AML-193 (cell line): ENCODE measurements at places on chromosomes 11 and 22.

- DNase-seq: no peak
These were observed 12.3 kb downstream of the TCF20 start for GRCh38 chr22:42258126-42258525.

DNA sequence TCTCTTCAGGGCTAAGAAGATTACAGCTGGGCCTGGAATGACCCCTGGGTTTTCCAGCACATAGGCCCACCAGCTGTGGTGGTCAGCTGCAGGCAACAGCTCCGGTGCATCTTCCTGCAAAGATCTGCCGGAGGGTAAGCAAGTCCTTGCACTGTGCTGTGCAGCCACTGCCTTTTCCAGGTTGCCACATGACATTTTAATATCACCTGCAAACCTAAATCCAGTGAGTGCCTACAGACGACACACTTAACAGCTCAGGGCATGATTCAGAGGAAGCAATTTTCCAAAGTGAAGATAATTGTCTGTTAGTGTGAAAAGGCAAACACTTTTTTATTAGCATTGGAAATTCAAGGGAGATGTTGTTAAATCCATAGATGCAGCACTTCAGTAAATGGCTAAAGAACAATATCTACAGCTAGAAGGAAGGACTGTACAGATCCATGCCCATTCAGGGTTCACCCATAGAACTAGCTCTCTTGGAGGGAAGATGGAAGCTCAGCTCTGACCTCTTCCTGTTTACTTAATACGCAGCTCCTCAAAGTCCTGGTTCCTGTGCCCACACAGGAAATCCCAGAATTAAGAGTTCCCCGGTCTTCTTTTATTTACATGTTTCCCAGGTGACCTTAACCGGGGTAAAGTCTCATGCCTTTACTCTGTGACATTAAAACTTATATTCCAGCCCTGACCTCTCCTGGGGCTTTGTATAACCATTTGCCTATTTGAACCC is 13.3 kb upstream of the NRIP3 start:
- no peak for DNase-seq

DNA sequence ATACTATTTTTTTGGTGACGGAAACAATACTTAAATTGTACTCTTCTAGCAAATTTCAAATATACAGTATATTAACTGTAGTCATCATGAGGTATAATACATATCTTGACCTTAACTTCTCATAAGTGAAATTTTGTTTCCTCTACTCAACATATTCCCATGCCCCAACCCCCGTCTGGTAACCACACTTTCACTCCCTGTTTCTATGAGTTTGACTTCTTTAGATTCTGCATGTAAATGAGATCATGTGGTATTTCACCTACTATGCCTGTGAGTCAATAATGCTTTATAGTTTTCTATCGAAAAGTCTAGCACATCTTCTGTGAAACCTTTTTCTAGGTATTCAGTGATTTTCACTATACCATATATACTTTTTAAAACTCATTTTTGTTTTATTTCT is 663.2 kb downstream of the CNTN5 start:
- no peak for DNase-seq

- DNase-seq: no peak
These were observed 293.7 kb downstream of the DDX10 start for GRCh38 chr11:108958368-108959104.

DNA sequence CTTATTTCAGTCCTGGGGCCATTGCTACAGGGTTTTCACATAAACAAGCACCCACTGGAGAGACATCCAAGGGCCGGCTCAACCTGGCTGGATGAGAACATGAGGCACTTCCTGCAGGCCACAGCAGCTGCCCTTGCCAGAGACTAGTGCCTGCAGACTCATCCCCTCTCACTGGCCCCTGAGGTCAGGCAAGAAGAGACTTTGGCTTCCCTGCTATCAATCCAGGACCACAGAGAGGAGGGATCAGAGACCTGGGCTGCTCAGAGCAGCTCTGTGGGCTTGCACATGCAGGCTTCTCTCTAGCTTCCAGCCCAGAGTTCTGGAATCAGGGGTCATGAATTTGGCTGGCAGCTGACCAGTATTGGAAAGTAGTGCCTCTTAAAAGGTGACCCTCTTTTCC is 79.5 kb downstream of the CABIN1 start:
- DNase-seq: no peak

- no peak for DNase-seq
These were observed 8.9 kb downstream of the TMPRSS6 start for GRCh38 chr22:37100589-37101127.

DNA sequence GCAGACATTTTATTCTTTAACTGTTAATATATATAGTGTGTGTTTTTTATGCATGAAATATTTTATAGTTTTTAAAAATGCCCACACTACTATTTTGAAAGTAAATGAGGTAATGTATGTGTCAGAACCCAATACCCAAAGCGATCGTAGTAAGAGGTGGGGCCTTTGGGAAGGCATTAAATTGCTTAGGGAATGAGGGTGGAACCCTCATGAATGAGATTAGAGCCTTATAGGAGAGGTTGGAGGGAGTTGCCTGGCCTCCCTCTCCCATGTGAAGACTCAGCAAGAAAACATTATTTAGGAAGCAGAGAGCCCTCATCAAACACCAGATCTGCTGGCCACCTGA is 11.1 kb downstream of the KLHL35 start:
- DNase-seq: no peak

- no peak for DNase-seq
These were observed 67.6 kb upstream of the CYP2D6 start for GRCh38 chr22:42198226-42198625.

GRCh38 chr11:108620958-108621772 is 27.6 kb upstream of the EXPH5 start:
- no peak for DNase-seq

GRCh38 chr11:48880021-48880441 is 103.7 kb downstream of the TRIM51G start:
- DNase-seq: no peak

DNA sequence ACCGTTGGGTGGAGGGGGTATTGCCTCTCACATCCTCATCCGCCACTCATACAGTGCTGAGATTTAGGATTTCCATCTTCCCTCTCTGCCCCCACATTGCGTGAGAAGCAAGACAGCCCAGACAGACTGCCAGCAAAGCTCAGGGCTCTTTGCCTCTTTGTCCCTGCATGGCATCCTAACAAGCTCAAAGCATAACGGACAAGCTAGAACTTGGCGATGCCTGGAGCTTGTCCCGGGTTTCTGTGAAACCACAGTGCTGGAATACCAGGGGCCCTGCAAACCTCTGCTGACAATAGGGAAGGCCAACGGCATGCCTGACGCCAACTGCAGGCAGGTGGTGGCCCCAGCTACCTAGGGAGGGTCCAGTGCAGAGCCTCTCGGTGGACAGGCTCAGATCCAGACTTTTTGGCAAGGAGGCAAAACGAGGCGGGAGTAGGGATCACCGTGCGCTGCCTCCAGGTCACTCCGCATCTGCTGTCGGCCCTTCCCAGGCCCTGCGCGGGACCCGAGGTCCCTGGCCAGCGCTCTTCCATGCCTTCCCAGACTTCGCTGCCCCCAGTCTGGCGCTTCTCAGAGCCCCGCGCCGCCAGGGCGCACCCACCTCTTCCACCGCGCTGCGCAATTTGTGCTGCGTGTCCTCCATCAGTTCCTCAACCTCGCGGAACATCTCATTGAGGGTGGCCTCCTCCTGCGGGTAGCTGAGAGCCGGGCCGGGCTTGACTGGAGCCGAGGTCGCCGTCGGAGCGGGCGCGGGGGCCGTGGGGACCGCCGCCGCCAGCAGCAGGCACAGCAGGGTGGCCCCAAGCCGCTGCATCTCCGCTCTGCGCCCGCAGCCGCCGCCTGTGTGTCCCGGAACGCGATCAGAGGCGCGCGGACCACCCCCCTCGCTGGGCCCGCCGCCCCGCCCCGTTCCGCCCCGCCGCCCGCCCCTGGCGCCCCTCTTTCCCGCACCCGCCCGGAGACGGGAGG is at the start of gene DKK3:
TSS of gene DKK3 (minus strand) at position 858 of the 969 bp plus-strand sequence. CDS start at position 814, 44 bp downstream.
- no peak for DNase-seq

GRCh38 chr22:45007391-45008185 is 2.2 kb downstream of the PHF21B start:
- no peak for DNase-seq

DNA sequence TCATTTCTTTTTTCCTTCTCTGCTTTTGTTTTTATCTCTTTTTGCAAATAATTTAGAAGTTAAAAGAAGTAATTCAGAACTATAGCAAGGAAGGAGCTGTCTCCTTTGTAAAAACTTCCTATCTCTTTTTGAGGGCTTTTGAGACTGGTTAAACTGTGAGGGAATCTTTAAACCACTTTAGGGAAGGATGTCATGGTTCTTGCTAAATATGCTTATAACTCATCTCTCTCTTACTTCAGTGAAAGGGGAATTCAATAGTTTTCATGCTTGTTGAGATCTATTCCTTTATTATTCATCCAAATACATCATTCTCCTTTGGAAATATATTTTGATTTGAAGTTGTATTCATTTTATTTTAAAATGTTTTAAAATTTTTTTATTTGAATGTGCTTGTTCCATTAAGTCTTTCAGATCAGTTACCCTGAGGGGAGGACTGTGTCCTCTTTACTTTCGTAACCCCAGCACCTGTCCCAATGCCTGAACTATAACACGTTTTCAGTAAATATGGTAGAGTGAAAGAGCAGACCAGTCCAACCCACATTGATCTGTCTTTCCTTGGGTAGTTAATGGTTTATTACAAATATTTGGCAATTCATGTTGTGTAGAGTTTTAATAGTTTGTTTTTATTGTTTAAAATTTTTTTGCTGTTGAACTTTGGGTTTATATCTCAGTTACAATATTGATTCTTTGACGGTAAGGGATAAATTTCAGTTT is 27.5 kb downstream of the AMOTL1 start:
- DNase-seq: no peak

DNA sequence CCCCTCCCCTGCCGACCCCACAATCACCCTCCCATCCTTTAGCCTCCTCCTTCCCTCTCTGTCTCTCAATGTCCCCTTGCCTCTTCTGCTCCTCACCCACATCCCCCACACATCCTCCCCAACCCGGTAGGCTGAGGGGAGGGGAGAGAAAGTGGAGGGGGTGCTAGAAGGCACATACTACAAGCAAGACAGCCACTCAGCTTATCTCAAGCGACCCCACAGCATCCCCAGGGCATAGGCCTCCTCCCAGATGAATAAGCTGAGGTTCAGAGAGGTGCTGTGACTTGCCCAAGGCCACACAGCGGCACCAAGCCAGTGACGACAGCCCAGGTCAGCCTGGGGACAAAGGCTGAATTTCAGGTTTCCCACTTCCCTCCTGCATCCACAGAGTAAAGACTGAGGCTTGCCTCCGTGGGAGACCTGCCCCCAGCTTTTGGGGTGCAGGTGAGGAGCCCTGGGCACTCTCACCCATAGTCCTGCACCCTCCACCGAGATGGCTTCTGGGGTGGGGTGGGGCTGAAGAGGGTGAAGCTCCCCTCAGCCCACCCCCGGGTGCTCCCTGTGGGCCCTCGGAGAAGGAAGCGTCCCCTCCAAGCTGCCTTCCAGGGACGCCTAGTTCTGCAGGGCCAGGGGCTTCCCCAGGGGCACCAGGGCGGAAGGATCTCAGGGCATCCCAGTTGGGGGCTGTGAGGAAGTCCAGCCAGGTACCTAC is 511 bp downstream of the RAC2 start:
- no peak for DNase-seq

GRCh38 chr11:116918925-116919655 is 81.7 kb upstream of the APOA1 start:
- no peak for DNase-seq

DNA sequence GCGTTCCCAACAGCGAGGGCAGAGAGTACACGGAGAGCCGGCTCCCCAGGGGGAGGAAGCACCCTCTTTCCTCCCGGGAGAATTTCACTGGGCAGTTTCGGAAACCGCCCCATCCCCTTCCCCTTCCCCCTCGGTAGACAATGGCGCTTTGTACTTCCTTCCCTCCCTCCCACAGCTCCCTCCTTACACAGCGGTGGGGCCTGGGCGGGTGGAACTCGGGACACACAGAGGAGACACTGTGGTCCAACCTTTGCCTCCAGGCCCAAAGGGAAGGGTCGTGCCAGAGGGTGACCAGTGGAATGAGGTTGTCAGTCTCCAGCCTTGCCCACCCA is 4.3 kb downstream of the SMTN start:
- no peak for DNase-seq

DNA sequence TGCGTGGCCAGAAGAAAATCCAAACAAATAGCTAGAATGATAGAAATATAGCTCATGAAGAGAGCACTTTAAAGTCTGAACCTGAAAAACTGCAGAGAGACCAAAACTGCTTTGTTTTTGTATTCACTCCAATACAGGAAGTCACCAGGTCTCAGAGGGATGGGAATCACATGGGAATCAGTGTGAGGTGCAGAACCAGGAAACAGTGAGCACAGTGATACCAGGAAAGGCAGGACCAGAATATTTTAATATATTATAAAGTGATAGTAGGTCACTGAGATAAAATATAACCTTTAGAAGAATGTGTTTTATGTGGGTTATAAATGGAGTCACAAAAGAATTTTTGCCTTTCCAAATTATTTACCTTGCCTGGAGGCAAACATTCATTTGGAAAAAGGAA is 277.3 kb downstream of the CASP12 start:
- no peak for DNase-seq

DNA sequence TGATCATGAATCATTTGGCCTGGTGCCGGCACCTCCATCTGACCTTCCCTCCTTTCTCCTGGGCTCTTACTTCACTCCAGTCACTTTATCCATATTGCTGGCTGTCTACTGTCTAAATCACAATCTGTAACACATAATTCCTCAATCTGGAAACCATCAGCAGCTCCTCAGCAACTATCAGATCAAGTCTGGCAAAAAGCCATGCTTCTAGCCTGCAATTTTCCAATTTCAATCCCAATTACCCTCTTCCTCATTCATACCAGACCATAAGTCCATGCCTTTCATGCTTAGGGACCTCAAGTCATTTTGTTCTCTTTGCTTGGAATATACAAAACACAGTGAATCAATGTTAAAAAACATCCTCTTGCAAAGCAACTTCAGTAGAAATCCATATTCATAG is 882.8 kb upstream of the ANO3 start:
- DNase-seq: no peak

- DNase-seq: no peak
These were observed 190.4 kb downstream of the MAML2 start for GRCh38 chr11:96152623-96153022.

DNA sequence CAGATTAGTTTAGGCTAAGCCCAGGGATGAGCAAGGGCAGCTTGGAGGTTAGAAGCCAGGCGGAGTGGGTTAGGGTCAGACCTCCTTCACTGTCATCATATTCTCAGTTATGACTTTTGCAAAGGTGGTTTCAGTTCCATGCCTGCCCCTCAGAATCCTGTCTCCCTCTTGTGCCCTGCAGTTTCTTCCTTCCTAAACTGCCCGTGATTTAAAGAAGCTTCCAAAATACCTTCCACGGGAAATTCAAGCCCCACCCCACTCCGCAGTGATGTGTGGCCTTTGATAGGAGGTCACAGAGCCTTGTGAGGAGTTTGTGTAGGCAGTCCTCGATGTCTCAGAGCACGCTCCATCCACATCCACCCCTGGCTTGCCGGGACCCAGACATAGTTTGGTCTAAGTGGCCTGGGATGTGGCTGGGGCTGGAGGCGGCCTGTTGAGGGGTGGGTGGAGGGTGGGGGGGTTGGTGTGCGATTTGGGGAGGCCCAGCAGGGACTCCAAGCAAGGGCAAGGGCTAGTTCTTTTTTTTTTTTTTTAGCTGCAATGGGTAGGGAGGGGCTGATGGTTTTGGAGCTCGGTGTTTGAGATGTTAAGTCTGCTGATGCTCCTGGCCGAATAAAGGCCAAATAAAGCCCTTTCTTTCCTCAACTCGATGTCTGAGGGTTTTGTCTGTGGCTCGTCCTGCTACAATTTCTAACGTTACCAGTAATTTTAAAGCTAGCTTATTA is 1.6 kb upstream of the IFITM1 start:
- DNase-seq: no peak

- no peak for DNase-seq
These were observed 160.2 kb downstream of the KIRREL3 start for GRCh38 chr11:126840201-126840886.

GRCh38 chr11:122285070-122285988 is 169.3 kb upstream of the BLID start:
- no peak for DNase-seq
